ENCODE measurements at places on chromosomes 11 and 22.

DNA sequence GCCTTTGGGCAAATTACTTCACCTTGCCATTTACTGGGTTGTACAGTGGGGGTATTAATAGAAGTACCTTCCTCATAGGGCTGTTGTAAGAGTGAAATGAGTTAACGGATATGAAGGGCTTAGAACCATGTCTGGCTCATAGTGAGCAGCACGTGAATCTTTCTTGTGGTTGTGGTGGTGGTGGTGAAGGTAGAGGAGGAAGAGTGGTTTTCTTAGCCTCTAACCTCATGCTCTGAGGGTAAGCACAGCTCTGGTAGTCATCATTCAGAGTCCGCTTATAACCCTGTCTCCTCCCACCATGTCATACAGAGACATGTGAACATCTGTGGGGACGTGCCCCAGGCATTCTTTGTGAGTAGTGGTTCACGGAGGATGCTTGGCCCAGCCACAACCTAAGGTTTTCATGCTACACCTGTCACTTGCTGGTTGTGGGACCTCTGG is 43.6 kb downstream of the TEAD1 start:
- no peak for DNase-seq

- no peak for DNase-seq
Measured at GRCh38 chr22:47174671-47175112, 412.2 kb downstream of the TBC1D22A start.

GRCh38 chr11:10695833-10696232 is 2.3 kb upstream of the IRAG1 start:
- no peak for DNase-seq

GRCh38 chr11:115522302-115522701 is 18.1 kb upstream of the CADM1 start:
- no peak for DNase-seq

DNA sequence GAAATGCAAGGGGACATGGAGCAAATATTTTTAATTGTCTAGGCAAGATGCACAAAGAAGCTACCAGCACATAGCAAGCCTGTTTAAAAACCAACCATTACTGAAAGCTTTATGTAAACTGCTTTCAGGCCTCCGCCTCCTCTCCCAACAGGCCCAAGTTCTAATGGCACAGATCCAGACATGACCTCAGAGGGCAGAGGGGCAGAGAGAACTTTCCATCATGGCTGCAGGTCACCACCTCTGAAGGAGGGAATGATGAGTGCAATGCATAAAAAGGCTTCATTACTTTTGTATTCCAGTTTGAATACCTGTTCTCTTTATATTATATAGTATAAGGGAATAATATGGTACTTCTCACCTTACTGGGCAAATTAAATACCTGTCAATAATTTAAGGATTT is 15.2 kb downstream of the DDX17 start:
- DNase-seq = no peak

- DNase-seq = no peak
Measured at GRCh38 chr22:38312261-38312800, 4.9 kb downstream of the CSNK1E start.

- no peak for DNase-seq
Measured at GRCh38 chr22:36012332-36012731, 16.3 kb downstream of the RBFOX2 start.

DNA sequence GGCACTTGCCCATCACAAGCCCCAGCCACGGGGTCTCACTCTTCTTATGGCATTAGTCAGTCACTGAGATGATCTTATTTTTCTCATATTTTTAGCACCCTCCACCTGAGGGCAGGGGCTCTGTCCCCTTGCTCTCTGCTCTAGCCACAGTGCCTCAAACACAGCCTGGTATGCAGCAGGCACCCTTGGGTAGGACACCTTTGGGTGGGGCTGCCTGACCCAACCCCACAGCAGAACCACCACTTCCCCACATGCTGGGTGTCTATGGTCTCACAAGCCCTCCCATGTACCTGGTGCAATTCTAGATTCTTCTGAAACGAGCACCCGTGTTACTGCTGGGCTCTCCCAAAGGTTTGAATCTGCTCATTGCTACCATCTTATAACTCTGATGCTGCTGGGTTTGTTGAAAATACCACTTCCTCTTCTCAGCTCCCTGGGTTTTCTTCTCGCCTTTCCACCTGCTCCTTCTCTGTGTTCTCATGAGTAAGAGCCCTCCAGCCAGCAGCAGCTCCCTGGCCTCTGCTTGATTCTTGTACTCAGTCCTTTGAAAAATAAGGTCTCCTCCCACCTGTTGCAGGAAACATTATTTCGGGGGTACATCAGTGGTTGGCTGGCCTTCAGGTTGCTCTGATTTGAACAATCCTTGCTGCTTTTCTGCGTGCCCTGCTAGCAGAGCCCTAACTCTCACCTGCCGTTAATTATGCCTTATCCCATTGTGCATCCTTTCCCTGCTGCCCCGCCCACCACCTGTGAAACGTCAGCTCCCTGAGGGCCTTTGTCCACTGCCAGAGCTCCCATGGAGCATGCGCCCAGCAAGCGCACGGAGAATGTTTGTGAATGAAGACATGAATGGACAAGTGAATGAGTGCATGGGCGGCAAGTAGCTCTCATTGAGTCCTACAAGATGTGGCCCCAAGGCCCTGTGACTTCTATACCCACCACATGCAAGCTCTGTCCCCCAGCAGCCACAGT is 1181.6 kb downstream of the TBC1D22A start:
- DNase-seq = no peak

- no peak for DNase-seq
Measured at GRCh38 chr11:76770642-76771445, 12.3 kb upstream of the TSKU start.

Measured in COLO829 (cell line).